Activated CD4-positive, alpha-beta T cell treated with anti-CD3 and anti-CD28 coated beads for 24 hours (primary cell): ENCODE measurements at places on chromosomes 5 and 9.

DNA sequence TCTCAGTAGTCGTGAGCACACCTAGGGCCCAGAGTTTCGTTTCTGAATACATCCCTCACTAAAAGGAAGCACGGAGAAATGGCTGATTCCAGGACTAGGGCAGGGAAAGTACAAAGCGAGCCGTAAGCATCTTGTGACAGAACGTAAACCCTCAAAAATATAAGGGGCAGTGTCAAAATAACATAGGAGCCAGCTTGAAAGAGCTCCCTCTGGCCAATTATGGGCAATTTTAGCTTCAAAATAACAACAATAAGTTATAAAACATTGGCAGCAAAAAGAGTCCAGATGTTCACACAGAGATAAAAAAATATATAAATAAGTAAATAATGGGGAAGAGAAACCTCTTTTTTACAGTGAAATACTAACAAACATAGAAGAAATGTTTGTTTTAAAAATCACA lies 18.5 kb upstream of the GLIS3 start:
- DNase-seq: no peak

DNA sequence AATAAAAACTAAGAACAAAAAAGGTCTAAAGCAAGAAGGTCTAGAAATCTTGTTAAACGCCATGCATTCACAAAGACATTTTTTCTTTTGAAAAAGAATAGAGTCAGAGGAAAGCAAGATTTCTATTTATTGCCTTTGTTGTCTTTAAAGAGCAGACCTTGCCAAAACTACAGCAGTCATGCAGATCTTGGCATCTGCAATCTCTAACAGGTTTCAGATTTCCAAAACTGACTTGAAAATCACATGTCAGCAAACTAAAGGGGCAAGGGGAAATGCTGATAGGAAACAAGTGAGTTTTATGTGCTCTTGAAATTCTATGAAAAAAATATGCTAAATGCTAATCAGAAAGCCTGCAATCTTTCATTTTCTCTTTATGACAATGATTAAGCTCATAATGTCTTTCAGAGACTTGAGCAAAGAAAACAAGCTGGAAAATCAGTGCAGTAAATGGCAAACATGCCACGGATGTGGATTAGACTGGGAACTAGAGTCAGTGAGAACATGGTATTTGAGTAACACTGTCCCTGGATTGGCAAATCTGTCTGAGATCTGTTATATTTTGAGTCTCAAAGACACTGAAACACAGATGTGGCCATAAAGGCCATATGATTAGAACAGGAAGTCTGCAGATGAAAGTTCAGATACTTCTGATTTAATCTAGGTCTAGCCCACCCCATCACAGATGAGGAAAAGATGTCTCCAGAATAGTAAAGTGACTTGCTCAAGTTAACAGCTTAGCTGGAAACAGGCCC lies 361.4 kb upstream of the RPS23 start:
- DNase-seq: no peak

GRCh38 chr9:115514454-115514853 lies 396.5 kb upstream of the TNC start:
- DNase-seq: no peak

- no peak for DNase-seq
Measured at GRCh38 chr9:127426756-127427155, 2.6 kb downstream of the ZNF79 start.

DNA sequence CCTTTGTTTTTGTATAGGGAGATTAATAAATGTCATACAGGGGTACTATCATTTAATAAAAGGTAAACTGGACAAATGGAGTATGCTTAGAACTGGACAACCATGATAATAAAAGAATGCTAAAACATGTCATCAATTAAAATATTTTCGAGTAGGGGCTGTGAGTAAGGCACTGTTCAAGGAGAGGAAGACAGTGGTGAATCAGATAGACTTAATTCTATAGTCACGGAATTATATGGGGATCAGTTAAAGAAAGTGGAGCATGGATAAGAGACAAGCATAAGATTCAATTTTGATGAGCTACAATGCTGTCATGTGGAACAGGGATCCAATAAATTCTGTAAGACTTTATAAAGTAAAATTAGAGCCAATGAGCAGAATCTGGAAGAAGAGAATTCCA lies 104.5 kb downstream of the HMHB1 start:
- DNase-seq: no peak

DNA sequence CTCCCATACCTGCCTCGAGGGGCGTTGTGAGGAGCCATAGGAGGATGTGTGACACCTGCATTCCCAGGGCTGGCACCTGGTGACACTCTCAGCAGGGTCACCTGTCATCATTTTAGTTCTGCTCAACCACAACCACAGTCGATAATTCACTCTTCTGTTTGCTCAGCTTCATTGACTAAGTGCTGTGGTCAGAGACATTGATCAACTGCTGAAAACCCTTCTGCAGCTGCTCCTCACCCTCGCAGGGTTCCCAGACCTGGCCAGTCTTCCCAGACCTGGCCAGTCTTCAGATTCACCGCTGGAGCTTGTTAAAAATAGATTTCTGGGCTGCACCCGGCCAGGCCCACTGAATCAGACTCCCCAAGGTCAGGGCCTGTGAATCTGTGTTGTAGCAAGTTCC lies 92.8 kb downstream of the MVB12B start:
- no peak for DNase-seq

DNA sequence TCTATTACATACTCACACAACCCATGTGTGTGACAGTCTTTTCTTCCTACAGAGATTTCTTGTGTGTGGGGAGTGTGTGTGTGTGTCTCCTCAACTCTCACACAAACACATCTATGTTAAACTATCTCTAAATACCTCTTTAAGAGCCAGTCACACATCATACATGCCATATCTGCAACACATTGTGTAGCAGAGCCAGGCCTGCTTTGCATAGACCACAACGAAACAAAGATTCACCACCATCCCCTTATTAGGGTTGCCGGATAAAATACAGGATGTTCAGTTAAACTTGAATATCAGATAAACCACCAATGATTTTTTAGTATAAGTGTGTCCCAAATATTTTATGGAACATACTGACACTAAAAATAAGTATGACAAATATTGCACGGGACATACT lies 2.3 kb downstream of the FAM170A start:
- DNase-seq: no peak

GRCh38 chr9:78695519-78695918 lies 398.6 kb downstream of the PSAT1 start:
- no peak for DNase-seq

DNA sequence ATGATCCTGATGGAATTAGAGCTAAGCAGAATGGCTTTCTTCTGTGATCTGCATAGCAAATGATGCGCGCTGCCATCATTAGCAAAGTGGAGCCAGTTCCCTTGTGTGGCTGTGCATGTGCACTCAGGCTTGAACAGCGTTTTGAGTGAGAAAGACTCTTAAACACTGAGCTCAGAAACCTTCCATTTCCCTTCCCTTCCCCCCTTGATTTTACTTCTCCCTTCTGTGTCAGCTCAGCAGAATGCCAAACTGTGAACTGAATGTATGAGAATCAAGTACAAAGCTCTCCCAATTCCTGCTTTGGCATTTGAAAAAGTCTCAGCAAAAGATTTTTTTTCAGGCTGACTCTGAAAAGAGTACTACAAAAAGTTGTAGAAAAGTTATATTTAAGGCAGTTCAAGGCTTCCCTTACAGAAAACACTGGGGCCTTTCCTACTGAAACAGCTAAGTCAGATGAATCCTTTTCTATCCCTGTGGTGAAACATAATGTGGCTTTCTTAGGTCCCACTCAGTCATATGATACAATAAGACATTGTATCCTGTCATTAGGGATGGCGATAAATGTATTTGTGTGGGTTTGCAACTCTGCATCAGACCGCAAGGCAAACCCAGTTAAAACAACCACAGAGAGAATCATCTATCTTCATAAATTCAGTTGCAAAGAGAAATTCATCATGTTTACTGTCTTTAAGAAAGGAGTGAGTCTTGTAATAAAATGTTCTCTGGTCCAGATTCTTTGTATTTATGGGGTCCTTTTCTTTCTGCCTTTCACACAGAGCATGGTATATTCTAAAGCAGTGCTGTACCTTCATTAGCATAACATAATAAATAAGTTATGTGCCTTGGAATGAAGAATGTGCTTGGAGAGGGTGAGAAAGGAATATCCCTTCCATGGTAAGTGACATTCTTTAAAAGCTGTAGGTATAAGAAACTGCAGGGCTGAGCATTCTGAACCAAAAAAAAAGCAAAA lies 222.6 kb downstream of the CAAP1 start:
- DNase-seq: no peak
